ENCODE measurements at places on chromosomes 2 and 18.

DNA sequence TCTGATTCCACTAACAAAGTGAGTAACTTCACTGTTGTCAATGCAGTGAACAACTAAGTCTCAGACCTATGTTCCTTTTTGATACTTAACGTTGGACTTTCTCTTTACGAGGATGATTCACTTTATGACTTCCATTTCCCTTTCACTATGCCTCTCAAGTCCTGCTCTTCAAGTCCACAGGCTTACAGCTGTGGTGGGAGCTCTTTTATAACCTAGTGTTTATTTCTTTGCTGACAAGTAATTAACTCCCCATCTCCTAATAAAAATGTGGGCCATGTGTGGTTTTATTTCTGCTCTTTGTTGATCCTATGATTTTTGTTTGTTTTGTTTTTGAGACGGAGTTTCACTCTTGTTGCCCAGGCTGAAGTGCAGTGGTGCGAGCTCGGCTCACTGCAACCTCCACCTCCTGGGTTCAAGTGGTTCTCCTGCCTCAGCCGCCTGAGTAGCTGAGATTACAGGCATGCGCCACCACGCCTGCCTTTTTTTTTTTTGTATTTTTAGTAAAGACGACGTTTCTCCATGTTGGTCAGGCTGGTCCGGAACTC is 142.1 kb downstream of the USP34 start:
- no peak for DNase-seq

DNA sequence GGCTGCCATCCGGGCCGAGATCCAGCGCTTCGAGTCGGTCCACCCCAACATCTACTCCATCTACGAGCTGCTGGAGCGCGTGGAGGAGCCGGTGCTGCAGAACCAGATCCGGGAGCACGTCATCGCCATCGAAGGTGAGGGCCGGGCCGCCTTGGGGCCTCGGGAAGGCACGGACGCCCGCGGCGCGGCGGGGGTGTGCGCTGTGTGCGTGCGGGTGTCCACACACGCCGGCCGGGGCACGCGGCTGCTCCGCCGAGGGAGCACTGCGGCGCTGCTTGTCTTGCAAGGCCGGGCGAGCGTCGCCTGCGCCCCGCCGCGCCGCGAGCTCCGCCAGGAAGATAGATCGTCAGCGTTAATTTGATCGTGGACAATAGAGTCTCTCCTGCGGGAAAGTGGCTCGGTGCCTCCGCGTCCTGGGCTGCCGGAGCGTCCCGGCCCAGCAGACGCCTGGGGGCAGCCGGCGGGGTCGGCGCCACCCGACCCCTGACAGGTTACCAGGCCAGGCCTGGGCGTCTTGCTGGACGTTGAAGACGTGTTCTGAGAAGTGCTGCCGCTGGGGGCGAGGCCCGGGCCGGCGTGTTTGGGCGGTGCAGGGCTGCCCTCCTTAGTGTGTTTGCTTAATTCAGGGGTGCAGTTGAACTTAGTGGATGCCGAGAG is 1.0 kb downstream of the AGAP1 start:
- DNase-seq: no peak

DNA sequence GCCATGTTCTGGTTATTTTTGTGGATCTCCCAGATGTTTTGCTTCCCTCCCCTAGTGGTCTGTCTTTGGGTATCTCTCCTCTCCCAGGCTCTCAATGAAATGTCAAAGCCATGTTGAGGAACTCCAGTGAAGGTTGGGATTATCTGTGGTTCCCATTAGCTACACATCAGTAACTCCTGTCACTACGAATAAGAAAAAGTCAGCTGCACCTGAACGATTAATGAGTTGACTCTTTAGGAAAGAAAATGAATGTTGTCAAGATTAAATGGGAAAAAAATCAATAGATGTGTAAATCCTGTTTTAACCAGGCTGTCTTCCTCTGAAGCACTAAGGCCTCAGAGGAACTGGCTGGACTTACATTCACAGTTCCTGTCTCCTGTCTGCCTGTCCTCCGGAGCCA is 94.0 kb upstream of the DAPL1 start:
- DNase-seq: no peak

DNA sequence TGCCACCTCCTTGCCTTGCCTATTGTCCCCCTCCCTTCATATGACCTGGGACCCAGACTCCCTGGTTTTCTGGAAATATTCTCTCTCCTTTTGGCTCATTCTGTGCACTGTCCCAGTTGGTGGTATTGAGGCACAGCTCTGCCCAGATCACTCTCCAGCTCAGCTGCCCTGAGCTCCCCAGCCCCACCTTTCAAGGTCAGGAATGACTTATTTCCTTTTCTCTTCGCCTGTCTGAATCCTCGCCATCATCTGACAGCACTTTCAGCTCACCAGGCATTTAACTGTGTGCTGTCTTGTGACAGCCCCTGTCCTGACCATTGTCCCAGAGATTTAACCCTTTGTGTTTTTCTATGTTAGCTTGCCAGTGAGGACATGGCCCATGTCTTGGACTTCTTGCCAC is 133.0 kb downstream of the MSH2 start:
- no peak for DNase-seq

DNA sequence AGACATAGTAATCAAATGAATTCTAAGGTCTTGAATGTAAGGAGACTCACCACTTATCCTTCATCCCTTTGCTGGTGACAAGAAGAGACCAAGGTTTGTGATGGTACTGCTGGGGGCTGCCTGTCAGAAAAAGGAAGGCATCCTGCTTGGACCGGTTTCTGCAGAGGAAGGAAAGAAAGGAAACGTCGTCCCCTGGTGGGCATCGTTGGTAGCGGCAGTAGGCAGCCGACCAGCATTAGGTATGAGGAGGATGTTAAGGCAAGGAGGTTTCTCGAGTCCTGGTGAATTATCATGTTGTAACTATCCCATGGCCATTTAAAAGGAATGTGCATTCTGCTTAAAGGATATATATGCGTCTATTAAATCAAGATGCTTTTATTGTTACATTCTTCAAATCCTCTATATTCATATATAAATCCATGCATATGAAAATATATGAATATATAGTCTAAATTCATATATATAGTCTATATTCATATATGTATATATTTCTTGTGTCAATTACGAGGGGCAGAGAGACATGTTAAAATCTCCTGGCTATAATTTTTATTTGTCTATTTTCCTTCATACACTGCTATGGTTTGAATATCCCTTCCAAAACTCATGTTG is 94.4 kb upstream of the TGFA start:
- peak; percentile 47 for DNase-seq

All from stimulated activated CD4-positive, alpha-beta T cell treated with anti-CD3 and anti-CD28 coated beads, TNF-alpha, amount 100 ng/mL, for 24 hours (primary cell).